ENCODE measurements at places on chromosomes 13 and 19.
A peak's percentile ranks its signal among the peaks of the same experiment; 100 is the strongest.

DNA sequence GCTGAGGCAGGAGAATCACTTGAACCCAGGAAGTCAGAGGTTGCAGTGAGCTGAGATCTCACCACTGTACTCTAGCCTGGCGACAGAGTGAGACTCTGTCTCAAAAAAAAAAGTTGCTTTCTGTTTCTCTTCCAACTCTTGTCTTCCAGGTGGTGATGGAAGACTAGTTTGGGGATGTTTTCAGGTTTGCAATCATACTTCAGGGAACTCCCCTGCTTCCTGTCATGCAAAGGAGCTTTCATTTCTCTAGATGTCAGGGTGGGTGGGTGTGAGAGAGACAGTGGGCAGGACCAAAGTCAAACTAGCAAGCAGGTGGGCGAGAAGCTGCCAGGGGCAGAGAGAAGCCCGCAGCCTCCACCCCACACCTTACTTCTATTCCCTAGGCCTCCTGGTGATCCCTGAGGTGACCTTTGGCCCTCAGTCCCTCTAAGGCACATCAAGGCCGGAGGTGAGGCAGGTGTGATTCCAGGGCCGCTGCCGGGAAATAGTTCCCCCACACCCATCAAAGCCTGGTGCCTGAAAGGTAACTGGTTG is 25.7 kb downstream of the CCNE1 start:
- DNase-seq = no peak

DNA sequence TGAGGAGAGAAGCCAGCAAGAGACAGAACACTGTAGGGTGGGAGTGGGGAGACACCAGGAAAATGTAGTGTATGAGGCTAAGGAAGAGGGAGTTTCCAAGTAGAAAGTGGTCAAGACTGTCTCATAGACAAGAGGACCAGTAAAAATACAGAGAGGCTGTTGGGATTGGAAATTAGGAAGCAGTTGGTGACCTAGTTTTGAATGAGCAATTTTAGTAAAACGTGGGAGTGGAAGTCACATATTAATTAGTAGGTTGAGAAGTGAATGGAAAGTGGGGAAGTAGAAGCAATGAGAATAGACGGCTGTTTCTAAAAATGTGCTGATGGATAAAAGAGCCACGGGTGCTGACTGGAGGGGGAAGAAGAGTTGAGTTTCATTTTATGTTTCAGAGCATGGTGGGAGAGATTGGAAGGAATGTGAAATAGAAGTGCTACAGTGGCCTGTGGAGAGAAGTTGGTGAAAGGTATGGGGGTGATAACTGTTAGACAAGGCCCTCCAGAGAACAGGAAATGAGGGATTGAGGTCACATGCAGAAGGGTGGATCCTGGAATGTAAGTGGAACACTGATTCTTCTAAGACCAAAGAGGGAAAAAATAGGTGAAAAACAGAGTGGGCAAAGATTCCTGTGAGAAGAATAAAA is 247.3 kb downstream of the MTUS2 start:
- DNase-seq = no peak

GRCh38 chr19:10911579-10912363 is 16.7 kb downstream of the YIPF2 start:
- DNase-seq = no peak

- DNase-seq = no peak
These were observed 257.7 kb downstream of the SLITRK6 start for GRCh38 chr13:85541476-85541875.

- no peak for DNase-seq
These were observed 30.0 kb downstream of the TSSK6 start for GRCh38 chr19:19485161-19485997.

DNA sequence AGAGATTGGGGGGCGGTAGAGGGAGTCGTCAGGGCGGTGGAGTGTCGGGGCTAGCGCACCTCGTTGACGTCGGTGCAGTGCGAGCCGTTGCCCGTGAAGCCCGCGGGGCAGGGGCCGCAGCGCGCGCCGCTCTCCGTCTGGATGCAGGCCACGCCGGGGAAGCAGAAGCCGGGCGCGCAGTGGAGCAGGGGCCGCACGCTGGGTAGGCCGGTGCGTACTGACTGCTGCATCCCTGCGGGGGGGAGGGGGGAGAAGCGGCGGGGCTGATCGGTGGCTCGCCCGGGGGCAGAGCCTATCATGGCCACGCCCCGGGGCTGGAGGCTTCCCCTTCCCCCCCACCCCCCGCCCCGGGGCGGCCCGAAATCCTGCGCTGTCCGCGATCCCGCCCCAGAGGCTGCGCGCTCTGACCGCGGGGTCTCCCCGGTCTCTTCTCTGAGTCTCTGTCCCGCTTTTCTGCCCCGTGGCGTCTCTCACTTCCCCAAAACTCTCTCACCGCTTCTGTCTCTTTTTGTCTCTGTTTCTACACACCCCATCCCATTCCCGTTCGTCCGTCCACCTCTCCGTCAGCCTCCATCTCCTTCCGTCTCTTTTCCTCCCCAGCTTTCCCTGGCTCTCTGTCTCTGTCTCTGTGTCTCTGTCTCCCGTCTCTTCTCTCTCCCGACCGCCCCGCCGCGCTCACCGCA is 1.1 kb downstream of the COMP start:
- no peak for DNase-seq

GRCh38 chr13:48192411-48192935 is 40.5 kb upstream of the ITM2B start:
- DNase-seq = no peak

DNA sequence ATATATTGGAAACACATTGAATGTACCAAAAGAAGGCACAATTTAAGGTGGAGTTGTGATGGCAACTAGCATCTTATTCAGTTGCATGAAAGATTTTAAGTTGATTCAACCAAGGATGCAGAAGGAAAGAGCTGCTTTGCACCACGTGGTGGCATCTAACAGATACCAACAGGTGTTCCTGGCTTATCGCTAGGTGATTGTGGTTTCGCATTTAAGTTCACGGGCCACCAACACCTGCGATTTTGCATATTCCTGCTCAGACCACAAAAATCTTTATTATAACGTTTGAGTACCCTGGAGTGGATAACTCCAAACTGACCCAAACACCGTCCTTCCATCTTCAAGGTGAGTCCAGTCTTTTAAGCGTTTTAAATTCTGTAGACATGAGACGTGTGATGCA is 45.3 kb downstream of the RGCC start:
- DNase-seq = no peak

DNA sequence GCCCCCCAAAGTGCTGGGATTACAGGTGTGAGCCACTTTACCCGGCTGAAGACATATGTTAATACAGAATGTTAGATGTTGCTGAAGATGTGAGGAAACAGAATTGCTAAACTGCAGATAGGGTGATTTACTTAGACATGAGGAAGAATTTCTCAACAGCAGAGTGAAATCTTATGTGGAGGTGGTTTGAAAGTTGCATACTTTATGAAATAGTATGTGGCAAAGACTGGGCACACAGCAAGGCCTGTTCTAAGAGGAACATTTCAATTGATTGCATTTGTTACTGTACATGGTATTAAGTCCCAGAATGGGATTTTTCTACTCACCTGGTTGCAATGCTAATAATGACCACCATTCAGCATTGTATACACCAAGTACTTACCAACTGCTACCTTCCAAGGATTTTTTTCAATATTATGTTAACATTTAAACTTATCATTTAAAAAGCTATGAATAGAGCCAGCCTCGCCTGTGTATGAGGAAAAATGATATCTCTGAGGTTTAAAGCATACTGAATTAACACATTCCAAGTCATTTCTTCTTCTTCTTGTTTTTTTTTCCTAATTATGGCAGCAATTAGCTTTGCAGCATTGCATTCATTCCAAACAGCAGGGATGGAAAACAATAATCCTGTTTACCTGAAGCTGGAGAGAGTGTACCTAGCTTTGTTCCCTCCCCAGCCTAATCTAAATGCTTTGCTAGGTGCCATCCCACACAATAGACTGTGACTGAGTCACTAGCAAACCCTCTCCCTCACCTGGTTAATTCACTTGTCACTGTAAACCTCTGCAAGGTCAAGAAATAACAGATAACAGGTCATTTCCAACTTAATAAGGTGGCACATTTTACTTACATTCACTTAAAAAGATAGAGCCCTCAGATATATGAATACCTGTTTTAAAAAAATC is 19.4 kb upstream of the KLF5 start:
- no peak for DNase-seq

DNA sequence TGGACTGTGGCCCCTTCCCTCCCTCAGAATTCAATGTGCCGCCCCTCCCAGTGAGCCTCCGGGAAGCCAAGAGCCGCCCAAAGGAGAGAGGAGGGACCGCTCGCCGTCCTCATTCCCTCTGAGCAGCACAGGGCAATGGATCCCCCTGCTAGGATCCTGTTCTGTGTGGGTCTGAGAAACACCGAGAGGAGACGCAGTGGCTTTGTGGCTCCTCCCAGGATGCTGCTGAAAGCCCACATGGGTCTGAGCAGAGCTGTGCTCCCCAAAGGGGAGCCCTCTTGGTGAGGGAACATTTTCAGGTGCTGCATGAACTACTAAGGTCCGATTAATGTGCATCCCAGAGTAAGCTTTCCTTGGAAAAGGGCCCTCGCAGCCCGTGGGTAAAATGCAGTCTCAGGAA is 30.4 kb downstream of the DHRS12 start:
- DNase-seq = no peak

DNA sequence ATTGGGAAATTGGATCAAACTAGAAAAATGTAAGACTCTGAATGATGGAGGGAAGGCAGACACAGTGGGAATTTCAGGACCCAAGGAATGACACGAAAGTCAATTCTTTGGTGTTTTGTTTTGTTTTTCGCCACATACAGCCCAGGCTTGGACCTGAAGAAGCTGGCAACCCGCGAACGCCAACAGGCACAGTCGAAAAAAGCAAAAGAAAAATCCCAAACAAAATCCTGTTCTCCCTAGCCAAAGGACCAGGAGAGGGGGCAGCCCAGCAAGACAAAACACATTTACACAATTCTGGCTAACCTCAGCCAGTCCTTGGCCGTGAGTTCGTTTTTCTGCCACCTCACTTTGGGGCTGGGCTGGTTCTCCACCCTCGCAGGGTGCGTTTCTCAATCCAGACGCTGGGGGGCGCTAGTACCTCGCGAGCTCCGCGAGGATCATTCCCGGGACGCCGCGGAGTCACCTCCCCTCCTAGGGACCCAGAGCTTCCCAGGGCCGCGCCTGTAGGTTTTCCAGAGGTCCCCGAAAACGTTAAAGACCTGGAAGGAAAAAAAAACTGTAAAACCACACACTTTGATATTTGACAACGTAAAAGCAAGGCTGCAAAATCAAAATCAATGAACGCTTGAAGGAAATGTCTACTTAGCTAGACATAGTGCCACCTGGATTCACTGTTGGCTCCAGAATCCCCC is 34.9 kb upstream of the TPM4 start:
- DNase-seq = peak; percentile 67

- DNase-seq = no peak
These were observed 578.2 kb downstream of the MYO16 start for GRCh38 chr13:109207622-109208021.

- DNase-seq = no peak
These were observed 7.4 kb downstream of the MLLT1 start for GRCh38 chr19:6272411-6272791.

DNA sequence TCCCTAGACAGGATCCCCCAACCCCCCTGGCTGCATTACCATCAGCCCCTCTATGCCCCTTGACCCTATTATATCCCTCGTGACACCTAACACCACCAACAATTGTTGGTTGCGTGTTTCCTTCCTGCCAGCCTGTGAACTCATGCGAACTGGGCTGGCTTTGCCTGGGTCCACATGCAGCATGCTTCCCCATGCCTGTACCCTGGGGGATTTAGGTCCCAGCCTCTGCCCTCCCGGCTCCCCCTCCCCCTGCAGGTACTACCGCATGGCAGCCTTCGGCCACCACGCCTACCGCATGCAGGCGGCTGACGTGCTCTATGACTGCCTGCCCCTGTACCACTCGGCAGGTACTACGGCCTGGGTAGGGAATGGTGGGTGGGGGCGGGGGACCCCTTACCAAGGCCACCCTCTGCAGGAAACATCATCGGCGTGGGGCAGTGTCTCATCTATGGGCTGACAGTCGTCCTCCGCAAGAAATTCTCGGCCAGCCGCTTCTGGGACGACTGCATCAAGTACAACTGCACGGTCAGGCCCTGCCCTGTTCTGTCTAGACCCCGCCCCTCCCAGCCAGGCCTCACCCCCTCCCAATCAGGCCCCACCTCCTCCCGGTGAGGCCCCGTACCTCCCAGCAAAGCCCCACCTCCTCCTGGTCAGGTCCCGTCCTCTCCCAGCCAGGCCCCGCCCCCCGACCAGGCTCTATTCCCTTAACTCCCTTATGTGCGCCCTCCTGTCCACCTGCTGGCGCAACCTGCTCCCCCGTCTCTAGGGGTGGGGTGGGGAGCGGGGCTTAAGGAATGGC is 18.5 kb downstream of the SLC27A1 start:
- DNase-seq = peak; percentile 59
